ENCODE measurements at places on chromosomes 6 and 20.

- DNase-seq, result no peak
Measured at GRCh38 chr20:15814360-15814759, 758.9 kb downstream of the KIF16B start.

DNA sequence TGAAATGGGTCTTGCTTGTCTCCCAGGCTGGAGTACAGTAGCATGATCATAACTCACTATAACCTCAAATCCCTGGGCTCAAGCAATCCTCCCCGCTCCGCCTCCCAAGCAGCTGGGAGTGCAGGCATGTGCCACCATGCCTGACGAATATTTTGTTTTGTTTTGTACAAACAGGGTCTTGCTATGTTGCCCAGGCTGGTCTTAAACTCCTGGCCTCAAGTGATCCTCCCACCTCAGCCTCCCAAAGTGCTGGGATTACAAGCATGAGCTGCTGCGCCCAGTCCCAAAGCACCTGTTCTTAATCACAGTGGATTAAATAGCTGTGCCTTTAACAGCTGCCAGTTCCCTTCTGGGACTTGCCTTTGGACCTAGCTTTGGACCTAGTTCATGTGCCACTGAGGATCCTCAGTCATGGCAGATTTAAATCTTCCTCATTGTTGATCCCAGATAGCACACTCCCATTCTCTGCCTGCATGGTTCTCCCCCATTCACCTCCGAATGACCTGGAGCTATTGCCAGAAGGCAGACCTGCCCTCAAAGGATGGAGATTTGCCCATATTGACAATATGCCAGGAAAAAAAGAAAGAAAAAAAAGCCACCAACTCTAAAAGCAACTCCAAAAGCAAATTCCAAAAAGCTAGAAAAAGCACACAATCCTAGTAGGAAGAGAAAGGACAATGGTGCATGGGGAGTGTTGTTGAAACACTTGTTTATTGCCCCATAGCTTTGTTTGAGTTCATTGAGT lies 10.6 kb downstream of the POFUT1 start:
- no peak for DNase-seq

GRCh38 chr6:5637714-5638113 lies 369.0 kb downstream of the NRN1 start:
- DNase-seq, result no peak

- DNase-seq, result no peak
Measured at GRCh38 chr6:147468634-147469033, 39.9 kb upstream of the SAMD5 start.

DNA sequence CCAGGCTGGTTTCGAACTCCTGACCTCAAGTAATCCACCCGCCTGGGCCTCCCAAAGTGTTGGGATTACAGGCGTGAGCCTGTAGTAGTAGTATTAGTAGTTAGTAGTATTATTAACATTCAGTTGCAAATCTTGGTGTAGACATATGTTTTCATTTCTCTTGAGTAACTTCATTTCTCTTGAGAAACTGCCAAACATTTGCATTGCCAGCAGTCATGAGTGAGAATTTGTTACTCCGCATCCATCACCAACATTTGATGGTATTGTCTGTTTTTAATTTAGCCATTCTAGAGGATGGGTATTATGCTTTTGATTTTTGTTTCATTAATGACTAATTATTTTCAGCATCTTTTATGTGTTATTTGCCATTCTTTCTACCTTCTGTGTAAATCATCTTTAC lies 1.5 kb upstream of the ERVFRD-1 start:
- DNase-seq, result no peak

All from CD4-positive, alpha-beta T cell treated with Interleukin-2 at 100 ng/mL for 4 hours (primary cell).